EL (cell line): ENCODE measurements at places on chromosomes 1 and 21.

GRCh38 chr1:156386134-156386901 is 17.3 kb downstream of the RHBG start:
- no peak for DNase-seq

- DNase-seq, result no peak
Observed at GRCh38 chr1:87743256-87743655, 414.6 kb downstream of the LMO4 start.

- DNase-seq, result no peak
Observed at GRCh38 chr1:67044631-67045270, 9.2 kb downstream of the SLC35D1 start.

- peak; percentile 22 for DNase-seq
Observed at GRCh38 chr1:27109103-27109822, 45.7 kb downstream of the SLC9A1 start.

GRCh38 chr1:115890580-115890979 is 49.7 kb upstream of the NHLH2 start:
- no peak for DNase-seq

- peak; percentile 32 for DNase-seq
Observed at GRCh38 chr1:180221462-180221861, 8.6 kb upstream of the LHX4 start.

DNA sequence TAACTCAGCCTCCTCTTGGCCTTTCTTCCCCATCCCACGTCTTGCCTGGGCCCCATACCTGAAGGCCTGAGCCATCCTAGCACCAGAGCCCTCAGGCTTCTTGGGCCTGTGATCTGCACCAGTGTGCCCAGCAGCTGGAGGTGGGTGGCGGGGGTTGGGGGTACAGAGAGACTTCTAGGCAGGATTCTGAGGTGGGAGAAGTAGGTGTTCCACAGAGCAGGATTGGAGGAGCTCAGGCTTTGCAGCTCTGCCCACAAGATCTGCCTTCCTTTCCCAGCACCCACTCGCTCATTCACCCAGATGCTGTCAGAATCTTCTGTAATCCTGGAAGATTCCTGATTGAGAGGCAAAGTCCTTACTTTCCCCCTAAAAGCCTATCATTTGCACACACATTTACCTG is 10.0 kb upstream of the GJB5 start:
- DNase-seq, result no peak

DNA sequence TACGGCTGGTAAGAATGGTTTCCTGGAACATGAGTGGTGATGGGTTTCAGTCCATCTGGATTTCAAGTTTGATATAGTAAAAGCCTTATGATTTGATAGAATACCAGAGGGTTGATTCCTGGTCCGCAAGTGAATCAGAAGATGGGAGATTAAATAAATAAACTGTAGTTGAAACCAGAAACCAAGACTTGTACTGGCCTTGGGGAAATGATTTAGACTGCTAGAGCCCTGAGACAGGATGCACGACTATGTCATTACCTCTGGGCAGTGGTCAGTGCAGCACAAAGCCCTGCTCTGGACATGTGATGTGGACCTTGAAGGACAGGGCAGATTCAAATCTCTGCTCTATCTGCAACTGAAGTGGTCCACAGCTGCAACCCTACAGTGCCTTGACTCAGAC is 15.6 kb upstream of the FMOD start:
- DNase-seq, result no peak

- DNase-seq, result no peak
Observed at GRCh38 chr1:81824759-81825158, 24.0 kb downstream of the ADGRL2 start.

GRCh38 chr1:243977094-243977493 is 74.0 kb upstream of the ZBTB18 start:
- DNase-seq, result peak; percentile 29

DNA sequence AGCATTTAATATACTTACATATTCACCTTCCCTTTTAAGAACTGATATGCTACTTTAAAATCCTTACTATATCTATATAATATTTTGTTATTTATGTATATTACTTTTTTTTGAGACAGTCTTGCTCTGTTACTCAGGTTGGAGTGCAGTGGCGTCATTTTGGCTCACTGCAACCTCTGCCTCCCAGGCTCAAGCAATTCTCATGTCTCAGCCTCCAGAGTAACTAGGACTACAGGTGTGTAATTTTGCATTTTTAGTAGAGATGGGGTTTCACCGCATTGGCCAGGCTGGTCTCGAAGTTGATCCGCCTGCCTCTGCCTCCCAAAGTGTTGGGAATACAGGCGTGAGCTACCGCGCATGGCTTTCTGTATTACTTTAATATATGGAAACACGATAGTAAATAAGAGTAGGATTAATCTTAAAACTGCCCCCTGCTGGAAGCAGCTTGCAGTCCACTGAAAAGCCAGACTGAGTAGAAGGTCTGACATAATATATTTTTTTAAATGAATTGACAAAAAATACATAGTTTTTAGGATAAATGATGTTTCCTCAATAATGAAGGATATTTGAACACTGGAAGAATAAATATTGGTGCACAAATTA is 24.4 kb downstream of the RCAN3 start:
- peak; percentile 18 for DNase-seq

- no peak for DNase-seq
Observed at GRCh38 chr21:32334980-32335531, 36.4 kb downstream of the MRAP start.

GRCh38 chr1:43372172-43372571 is 4.4 kb upstream of the ELOVL1 start:
- peak; percentile 51 for DNase-seq

DNA sequence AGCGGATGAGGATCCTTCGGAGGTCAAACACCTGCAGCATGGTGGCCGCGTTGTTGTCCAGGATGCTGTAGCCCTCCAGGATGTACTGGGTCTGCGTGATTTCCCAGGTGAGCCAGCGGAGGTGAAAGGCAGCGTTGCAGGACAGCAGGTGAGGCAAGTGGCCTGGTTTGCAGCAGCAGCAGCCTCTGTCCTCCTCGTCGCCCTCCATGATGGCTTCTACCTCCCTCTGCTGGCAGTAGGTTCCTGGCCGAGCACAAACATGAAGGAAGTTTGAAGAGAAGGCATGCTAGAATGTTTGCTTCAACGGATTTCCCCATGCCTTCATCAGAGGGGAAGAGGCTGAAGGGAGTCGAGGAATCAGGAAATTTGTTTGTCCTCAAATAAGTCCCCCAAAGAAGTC is 74.7 kb downstream of the NTPCR start:
- peak; percentile 30 for DNase-seq

- DNase-seq, result peak; percentile 8
Observed at GRCh38 chr21:41068496-41068895, 99.5 kb upstream of the BACE2 start.

DNA sequence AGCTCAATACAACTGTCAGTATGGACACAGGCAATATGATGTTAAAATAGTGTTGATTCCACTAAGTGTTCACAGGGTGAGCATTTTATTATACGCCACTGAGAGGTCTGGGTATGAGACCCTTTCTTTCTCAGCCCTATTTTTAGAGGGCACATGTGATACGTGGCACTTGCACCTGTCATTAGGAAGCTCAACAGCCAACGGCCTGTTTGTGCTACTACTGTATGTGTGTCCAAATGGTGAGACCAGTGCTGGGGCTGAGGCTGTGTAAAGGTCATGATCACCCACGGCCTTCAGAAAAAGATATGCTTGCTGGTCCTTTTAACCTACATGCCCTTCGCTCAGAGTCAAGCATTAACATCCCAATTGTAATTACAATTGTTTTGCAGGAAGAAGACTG is 176.2 kb downstream of the DUSP10 start:
- DNase-seq, result no peak

DNA sequence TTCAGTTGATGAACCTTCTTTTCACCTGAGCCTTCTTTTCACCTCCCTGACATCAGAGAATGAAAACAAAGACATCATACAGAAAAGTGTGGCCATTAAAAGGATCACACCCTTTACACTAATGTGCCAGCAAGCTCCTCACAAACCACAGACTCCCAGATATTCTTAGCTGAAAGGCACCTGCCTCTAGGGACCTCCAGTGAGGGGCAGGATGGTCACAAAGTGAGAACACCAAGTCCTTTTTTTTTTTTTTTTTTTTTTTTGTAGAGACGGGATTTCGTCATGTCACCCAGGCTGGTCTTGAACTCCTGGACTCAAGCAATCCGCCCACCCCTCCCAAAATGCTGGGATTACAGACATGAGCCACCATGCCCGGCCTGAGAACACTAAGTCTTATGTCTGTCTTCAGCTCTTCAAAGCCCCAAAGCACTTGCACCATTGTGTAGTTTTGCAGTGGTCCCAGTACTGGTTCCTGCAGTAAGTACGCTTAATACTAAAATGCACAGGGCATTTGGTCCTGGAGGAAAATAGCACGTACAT is 58.2 kb upstream of the LBR start:
- DNase-seq, result no peak

DNA sequence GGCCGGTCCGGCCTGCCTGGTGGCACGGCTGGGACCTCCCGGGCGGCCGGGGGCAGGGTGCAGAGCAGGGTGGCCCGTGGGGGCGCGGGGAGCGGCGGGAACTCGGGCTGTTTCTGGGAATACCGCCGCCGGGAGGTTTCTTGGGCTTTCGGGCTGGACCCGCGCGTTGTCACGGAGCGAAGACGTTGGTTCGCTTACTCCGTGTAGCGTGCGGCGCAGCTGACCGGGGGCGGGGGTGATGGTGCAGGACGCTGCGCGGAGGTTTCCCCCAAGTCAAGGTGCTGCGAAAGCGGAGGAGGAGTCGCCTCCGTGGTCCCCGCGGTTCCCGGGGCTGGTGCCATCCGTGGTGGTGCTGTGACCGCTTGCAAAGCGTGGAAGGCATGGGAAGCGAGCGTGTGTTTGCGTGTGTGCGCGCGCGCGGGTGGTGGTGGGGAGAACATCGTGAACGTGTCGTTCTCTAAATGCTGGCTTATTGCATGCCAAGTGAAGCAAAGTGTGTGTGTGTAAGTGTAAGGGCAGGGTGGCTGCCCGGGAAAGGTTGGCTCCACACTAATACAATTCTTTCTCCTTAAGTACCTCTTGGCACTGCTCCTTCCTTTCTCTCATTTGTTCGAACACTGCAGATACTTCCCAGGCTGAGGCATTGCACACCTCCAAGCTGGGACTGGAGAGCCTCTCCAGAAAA is 1.1 kb downstream of the RYR2 start:
- DNase-seq, result no peak

DNA sequence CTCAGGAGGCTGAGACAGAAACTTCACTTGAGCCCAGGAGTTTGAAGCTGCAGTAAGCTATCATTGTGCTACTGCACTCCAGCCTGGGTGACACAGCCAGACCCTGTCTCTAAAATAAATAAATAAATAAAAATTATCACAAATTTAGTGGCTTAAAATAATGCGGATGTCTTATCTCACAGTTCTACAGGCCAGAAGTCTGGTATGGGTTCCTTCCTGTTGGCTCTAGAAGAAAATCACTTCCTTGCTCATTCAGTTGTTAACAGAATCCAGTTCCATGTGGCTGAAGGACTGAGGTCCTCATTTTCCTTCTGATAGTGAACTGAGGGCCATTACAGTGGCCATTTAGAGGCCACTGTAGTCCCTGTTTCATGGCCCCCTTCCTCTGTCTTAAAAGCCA is 94.6 kb upstream of the S1PR1 start:
- DNase-seq, result no peak

GRCh38 chr1:8987881-8988617 is 38.2 kb downstream of the SLC2A7 start:
- peak; percentile 57 for DNase-seq

DNA sequence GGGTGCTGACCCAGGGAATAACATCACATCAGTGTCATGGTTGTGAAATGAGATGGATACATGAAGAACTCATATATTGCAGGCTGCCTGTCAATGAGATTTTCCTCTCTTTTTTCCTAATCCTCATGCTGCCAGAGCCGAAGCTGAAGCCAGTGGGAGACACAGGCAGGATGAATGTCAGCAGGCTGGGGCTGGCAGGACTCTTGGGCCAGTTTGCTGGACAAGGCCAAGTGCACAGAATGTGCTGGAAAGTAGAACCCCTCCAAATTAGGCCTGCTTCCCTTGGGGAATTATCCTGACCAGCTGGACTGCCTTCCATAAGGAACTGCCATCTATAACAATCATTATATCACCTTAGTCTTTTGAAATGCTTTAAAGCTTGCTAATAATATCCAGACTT is 31.4 kb downstream of the SLC44A3 start:
- no peak for DNase-seq

GRCh38 chr1:183593356-183593755 is 3.1 kb upstream of the NCF2 start:
- no peak for DNase-seq

DNA sequence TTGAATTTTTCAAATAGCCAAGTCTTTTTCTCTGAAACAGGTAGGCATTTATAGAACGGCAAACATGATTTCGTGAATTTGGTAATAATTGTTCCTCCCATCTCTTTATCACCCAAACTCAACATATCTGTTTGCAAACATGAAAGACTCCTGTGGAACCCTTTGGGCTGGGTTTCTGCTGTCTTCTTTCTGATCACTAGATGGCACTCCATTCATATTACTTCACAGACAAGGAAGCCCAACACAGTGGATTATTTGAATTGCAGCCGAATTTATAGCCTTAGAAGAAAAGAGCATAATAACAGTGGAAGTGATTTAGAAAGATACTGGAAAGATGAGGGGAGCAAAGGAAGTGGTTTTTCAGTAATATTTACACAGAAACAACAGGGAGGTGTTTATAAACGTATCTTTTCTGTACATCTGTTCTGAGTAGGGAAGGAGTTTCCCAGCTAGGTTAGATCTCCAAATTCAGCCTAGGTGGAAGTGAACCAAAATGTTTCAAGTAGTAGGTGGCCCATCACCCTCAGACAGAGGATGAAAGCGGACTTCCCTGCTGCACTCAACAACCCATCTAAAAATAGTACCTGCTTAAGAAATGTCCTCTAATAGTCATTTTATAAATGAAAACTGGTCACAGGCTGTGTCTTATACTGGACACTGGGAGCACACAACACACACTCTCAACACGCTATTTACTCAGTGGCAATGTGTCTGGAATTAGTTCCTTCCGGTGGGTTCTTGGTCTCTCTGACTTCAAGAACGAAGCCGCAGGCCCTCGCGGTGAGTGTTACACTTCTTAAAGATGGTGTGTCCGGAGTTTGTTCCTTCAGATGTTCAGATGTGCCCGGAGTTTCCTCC is 67.6 kb downstream of the MAP3K21 start:
- DNase-seq, result peak; percentile 49

DNA sequence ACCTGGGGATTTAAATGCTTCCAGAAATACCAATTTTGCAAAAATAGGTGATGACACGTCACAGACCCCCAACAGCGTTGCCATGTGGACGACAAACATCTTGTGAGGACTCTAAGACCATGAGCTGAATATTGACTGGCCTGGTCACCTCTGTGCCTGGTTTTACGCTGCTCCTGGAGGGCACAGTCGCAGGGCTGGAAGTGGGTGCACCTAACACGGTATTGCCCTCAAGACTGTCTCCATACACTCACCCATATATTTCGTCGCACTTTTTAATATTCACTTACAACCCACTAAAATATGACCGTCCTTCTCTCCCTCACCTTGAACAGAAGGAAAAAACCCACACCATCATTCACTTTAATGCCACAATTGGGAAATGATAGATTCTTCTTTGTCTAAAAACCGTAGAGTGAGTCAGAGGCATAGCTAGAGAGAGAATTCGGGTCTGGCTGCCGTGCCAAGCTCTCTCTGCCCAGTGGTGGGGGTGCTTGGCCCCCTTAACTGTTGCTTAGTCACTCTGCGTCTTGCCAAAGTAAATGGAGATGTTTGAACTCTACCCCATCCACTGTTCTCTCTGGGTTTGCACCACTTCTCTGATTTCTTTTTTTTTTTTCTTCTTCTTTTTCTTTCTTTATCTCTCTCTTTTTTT is 40.8 kb upstream of the UTS2 start:
- DNase-seq, result peak; percentile 75
